ENCODE measurements at places on chromosomes 1 and 21.

GRCh38 chr1:50978144-50978851, 8.3 kb downstream of the CDKN2C start:
- peak; percentile 59 for DNase-seq

DNA sequence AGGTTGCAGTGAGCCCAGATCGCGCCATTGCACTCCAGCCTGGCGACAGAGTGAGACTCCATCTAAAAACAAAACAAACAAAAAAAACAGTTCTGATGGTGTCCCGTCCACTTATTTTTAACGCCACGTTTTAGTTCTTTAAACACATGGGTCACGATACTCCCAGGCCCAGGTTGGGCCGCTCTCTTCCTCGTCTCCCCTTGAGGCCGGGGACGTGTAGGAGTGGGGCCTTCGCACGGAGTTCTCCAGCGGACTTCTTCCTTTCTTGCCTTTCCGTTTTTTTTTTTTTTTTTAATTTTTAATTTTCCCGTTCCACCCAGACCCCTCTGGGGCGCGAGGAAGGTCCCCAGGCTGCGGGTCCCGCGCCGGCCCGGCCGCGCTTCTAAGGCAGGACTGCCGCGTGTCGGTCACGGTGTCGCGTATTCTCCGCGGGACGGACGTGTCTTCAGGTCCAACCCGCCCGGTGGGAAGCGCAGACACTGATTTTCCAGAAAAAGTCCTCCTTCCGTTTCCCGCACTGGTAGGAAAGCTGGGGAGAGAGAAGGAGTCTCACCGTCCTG, 47.5 kb upstream of the SLC19A1 start:
- no peak for DNase-seq

DNA sequence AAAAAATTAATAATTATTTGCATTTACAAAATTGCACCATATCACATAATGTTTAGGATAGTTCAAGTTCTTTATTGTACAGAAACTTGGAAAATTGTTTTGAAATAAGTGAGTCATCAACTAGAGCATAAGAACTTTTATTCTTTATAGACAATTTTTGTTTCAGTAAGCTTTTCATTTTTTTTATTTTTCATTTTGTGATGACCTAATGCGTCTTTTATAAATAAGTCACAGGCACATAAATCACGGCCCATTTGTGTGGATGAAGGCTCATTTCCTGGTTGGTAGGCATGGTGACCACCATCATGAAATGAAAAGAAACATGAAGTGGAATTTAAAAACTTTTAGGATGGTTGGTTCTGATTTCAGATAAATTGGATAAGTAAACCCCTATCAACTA, 39.3 kb downstream of the SPAG17 start:
- no peak for DNase-seq

GRCh38 chr1:58649555-58649954, 50.3 kb downstream of the MYSM1 start:
- DNase-seq, result no peak

DNA sequence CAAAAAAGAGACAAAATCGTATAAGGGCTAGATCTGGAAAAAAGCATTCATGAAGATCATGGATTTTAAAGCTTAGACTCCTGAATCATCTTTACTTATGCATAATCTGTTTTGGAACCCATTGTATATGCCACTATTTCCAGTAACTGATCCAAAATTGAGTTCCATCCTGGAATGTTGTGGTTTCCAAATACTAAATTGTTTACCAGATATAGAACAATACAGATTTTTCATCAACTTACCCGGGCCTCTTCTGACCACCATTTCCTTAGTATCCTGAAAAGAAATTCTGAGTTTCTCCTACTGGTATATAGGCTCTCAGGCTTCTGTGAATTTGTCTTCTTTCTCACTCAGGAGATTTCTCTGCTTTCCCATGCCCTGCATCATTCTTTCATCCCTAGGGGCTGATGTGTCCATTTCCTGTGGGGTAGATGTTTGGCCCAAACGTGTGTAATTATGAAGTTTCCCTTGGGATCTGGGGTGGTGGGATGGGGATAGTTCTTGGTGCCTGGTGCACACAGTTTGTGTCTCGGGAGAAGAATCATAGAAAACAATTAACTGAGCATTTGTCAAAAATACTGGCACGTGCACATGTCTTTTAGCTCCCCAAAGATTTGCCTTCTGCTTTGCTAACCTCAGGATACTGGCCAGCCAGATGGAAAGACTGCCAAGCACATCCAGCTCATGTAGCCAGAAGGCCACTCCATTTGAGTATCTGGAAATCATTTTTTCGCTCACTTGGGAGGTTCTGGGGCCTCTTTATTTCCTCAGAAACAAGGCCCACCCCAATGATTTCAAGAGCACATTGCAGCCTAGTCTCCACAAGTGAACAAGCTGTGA, 127.8 kb downstream of the NTMT2 start:
- no peak for DNase-seq

DNA sequence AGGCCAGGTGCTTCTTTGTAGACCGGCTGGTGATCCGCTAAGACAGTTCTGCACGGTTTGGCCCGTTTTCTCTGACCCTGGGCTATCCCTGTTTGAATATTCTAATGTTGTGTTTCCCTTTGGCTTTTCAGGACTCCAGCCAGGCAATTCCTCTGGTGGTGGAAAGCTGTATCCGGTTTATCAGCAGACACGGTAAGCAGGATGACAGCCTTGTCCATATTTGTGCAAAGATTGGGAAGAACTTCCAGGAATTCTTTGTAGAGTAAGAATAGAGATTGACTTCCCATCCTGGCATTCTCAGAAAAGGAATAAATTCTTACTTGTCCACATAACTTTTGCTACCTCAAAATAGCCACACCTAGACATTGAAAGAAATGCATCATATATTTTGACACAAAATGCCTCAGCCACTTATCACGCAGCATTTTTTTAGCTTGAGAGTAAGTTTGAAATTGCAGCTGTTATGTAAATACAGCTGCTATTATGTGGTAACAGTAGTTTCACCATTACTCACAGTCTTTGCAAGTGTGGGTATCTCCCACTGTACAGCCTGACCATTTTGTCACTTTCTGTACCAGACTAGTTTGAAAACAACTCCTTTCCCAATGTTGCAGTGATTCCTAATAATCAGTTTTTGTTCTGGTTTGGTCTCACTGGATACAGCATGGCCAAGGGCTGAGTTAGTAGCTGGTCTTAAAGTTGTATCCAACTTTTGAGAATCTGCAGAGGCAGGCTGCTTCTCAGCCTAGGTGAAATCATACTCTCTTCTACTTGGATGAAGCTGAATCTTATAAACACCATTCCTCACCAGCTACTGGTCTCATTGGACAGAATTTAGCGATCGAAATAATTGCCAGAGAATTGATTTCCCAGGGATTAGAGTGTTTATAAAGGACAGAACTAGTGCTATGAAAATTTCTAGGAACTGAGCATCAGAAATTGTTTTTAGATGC, 40.0 kb upstream of the IKBKE start:
- peak; percentile 84 for DNase-seq

DNA sequence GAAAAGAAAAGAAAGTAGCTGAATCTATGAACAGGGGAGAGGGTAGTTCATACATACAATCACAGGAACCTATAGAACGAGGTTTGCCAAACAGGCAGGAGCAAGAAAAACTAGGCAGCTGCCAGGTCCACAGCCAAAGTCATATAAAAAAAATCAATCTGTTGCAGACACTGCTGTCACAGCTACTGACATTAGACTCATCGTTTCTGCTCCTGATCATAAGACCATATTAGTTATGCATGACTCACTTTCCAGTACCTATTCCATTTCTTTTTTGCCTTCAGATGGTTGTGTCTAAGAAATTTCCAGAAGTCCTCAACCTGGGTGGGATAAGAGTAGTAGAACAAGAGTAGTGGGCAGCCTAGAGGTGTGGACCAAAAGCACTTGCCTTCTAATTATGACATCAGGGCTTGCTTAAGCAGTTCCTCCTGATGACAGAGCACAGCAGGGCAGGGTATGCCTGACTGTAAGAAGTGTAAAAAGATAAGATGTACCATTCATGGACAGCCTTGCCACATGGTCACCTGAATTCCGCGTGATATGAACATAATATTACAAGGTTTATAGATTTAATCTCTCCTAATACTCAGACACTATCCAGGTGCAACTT, 323.2 kb upstream of the SGIP1 start:
- DNase-seq, result no peak

DNA sequence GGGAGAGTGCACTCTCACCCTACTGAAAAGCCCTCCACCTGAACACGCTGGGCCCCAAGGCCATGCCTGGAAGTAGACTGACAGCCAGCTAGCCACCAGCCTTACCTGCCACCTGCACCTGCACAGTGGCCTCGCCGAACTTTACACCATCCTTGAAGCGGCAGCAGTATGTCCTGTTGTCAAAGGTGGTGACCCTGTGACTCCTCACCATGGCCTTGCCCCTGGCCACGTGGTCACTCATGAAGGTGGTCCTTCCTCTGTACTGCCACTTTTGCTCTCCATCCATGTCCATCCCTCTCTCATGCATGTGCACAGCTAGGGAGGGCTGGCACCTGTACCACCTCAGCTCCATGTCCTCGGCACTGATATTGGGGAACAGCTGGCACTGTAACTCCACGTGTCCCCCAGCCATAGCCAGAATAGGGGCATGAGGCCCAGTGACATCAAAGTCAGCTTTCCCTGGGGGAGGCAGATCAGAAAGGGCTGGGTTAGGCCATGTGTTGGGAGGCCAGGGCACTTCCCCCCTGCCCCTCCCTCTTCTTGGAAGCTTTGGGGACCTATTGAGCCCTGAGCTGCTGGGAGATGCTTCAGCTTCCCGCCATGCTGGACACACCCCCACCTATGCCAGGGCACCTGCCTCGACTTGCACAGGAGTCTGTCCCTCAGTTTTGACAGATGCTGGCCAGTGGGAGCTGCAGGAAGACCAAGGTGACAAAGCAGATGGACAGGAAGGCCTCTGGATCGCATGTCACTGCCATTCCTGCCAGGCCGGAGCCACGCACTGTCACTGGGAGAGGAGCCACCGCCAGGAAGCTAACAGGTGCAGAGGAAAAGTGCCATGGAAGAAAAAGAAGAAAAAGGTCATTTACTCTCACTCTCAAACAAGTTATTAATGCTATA, 24.6 kb downstream of the RNF187 start:
- DNase-seq, result no peak

- DNase-seq, result peak; percentile 86
These were observed 26.7 kb downstream of the SLC2A1 start for GRCh38 chr1:42931911-42932422.

DNA sequence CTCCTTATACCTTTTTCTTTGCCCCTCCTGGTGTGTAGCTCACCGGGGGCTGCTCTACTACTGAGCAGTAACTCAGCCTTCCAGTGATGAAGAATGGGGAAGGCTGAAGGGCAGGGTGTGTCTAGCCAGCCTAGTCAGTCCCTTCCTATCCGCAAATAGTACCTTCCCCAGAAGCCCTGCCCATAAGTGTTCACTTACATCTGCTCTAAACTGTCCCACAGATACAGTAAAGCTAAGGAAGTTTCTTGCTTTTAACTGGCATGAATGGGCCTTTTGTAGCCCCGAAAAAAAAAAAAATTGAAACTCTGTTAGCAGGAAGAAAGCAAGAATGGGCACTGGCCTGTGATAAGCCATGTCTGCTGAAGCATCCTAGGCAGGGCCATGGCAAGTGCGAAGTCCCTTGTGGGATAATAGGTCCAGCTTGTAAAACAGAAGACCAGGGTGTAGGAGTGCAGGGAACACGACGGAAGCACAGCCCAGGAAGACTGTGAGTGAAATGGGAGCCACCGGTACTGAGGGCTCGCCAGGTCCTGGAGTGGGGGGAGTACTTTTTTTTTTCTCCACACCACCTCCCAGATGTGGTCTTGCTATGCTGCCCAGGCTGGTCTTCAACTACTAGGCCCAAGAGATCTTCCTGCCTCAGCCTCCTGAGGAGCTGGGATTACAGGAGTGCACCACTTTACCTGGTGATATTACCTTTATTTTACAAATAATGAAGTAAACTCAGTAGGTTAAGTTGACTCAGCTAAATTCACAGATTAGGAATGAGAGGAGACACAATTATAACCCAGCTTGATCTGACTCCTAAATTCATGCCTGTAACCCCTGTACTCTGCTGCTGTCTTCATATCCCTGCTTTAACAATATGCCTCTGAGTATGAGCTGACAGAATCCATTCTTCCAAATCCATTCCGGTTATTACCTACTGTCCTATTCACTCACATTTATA, 347.5 kb downstream of the SMYD3 start:
- DNase-seq, result no peak

GRCh38 chr1:186228749-186229148, 146.3 kb downstream of the TPR start:
- no peak for DNase-seq

DNA sequence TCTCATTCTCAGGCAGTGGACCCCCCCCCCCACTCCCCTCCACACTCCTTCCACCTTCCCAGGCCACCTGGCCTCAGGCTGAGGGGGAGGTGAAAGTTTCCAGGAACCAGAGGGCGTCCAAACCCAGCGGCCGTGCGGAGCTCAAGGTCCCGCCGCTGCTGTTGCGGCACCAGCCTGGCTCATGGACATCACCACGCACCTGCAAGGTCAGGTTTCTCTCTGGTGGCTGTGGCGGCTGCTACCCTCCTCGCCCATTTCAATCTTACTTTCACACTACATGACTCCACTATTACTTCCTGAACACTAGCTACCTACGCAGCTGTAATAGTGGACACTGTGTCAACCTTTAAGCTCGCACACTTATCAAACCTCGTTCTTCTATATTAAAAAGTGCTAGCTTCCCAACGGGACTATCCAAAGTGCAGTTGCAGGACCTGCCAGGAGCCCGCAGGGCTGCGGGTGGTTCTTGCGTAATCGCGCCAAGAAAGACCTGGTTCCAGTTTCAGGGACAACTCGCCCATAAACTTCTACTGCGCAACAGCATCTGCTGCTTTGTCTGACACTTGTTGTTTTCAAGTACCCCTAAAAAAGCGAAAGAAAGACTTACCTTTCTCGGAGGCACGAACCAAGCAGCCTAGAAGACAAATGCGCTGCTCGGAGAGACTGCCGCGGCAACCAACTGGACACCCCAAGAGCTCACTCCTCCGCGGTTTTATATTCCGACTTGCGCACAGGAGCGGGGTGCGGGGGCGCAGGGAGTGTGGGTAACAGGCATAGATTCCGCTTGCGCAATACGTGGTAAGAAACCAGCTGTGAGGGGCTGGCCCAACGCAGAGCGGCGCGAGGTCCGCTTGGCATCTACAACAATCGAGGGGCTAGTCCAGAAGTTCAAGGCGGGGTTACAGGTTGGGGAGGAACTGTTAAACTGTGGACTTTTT, at the start of gene DIRAS3:
Gene DIRAS3, minus strand, starts transcription at position 687 of the 938 bp plus-strand sequence. CDS start 3,330 bp downstream, outside the sequence.
- no peak for DNase-seq

DNA sequence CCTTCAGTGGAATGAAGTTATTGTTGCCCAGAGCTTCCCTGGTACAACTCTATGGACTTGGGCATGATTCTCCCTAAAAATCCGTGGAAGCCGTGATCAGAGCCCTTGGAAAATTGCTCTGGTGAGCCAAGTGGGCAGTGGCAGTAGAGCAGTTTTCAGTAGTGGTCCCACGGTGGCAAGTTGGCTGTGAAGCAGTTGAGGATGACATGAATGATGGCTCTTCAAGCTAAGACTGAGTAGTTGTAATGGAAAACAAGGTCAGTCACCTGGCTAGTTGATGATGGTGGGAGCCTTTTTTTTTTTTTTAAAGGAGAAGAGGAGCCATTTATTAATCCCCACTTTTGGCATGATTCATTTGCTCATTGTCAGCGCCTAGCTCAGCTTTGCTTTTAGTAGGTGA, 36.2 kb downstream of the PBX1 start:
- no peak for DNase-seq

Data from PC-9 (cell line).